NCI-H2171 (cell line): ENCODE measurements at places on chromosomes 3 and 15.

DNA sequence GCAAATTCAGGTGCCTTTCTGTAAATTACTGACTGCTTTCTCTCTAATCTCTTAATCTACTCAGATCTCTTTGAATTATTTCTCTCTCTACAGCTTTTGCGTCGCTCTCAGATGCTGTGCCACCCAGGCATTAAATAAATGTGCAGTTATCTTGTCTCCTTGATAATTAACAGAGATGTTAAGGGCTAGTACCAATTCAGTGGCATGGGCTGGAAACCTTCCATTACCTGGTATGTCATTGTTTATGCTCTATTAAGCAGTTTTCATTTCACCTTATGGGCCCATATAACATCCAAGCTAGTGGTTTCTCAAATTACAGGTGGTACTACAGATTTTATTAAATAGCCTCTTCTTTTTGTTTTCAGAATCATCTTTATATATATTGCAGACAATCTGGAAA is 66.0 kb downstream of the PEX5L start:
- peak; percentile 52 for DNase-seq

- no peak for DNase-seq
These were observed 1.6 kb downstream of the C3orf38 start for GRCh38 chr3:88151358-88151757.

GRCh38 chr3:13420831-13421765 is 976 bp upstream of the NUP210 start:
- no peak for DNase-seq

- DNase-seq: no peak
These were observed 1.3 kb downstream of the PYGO1 start for GRCh38 chr15:55586808-55587207.

DNA sequence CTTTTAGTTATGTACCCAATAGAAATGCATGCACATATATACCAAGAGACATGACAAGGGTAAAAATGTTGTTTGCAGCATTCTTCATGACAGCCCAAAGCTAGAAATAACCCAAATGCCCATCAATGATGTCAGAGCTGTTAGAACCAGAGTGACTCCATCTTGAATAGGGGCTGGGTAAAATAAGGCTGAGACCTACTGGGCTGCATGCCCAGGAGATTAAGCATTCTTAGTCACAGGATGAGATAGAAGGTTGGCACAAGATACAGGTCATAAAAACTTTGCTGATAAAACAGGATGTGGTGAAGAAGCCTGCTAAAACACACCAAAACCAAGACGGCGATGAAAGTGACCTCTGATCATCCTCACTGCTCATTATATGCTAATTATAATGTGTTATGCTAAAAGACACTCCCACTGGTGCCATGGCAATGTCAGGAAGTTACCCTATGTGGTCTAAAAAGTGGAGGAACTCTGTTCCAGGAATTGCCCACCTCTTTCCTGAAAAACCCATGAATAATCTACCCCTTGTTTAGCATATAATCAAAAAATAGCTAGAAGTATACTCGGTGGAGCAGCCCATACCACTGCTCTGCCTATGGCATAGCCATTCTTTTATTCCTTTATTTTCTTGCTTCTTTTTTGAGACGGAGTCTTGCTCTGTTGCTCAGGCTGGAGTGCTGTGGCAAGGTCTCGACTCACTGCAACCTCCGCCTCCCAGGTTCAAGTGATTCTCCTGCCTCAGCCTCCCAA is 32.9 kb downstream of the ZBTB11 start:
- DNase-seq: no peak

GRCh38 chr3:151112731-151113130 is 27.3 kb downstream of the MED12L start:
- no peak for DNase-seq
